Iris pigment epithelial cell (primary cell): ENCODE measurements at places on chromosomes 1 and 21.

DNA sequence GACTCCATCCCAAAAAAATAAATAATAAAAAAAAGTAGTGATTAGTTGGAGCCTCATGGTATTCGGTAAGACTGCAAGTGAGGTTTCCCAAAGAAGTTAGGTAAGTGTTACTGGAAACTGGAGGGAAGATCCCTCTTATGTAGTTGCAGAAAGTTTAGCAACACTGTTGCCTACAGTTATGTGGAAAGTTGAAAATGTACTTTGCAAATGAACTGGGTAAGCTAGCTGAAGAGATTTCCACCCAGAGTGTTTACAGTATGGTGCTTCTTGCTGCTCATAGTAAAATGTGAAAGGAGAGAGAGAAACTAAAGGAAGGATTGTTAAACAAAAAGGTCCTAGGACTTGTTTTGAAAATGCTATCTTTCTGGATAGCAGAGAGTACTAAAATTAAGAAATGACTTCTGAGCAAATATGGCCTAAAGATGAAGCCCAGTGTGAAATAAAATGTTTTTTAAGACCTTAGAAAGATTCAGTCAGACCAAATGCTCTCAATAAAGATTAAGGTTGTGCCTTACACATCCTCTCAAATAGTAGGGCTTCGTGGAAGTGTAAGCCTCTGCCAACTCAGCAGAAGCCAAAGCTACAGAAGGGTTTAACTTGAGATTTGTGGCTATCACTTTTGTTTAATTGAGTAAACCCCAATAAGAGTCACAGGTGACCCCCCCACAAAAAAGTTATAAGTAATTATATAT lies 31.5 kb downstream of the RPS6KC1 start:
- no peak for DNase-seq

DNA sequence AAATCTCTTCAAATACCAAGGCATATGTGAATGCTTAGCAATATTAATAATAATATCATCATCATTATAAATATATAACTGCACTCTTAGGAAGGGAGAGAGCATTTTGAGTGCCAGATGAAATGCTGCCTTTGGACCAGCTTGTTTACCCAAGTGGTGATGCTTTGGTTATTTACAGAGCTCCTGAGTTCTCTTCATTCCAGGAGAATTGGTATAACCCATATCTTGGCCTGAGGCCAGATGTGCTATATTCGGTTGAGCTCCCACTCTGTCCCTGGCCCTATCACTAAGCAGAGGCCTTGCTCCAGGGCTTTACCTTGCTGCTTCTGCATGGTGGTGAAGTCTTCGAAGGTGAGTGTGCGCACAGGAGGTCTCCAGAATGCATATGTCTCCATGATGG lies 89.4 kb downstream of the TBX15 start:
- DNase-seq, result no peak

GRCh38 chr1:224064150-224064549 lies 49.8 kb upstream of the FBXO28 start:
- no peak for DNase-seq

GRCh38 chr1:8628606-8629005 lies 188.8 kb downstream of the RERE start:
- DNase-seq, result no peak

DNA sequence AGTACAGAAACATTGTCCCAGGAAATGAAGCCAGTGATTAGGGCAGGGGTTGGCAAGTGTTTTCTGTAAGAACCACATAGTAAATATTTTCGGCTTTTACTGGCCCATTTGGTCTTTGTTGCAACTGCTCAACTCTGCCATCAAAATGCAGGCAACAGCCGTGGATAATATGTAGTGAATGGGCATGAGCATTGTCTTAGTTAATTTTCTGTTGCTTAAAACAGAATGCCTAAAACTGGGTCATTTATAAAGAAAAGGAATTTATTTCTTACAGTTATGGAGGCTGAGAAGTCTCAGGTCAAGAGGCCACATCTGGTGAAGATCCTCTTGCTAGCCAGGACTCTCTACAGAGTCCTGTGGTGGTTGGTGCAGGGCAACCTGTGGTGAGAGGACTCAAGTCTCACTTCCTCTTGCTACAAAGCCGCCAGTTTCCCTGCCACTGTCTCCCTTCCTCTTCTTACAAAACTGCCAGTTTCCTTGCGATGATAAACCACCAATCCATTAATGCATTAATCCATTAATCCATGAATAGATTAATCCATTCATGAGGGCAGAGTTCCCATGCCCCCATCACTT lies 166.4 kb downstream of the PSMG1 start:
- DNase-seq, result peak; percentile 70

- no peak for DNase-seq
Measured at GRCh38 chr1:60847855-60848582, 234.3 kb upstream of the NFIA start.

- no peak for DNase-seq
Measured at GRCh38 chr21:36923270-36923669, 43.2 kb downstream of the HLCS start.

- DNase-seq, result peak; percentile 87
Measured at GRCh38 chr1:30756545-30757351, 826 bp downstream of the LAPTM5 start.

GRCh38 chr21:16421965-16422364 lies 692.2 kb downstream of the USP25 start:
- no peak for DNase-seq

GRCh38 chr21:44064852-44065403 lies 42.3 kb upstream of the PWP2 start:
- no peak for DNase-seq

DNA sequence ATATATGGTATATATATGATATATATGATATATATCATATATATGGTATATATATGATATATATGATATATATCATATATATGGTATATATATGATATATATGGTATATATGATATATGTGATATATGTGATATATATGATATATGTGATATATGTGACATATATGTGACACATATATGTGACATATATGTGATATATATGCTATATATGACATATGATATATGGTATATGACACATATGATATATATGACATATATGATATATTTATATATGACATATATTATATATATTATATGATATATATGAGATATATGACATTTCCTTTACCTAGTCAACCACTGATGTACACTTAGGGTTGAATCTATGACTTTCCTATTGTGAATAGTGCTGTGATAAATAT lies 36.1 kb upstream of the EEIG2 start:
- DNase-seq, result no peak

- no peak for DNase-seq
Measured at GRCh38 chr1:109148987-109149561, 35.2 kb downstream of the ELAPOR1 start.

GRCh38 chr21:28212061-28212460 lies 780.6 kb downstream of the LTN1 start:
- no peak for DNase-seq

DNA sequence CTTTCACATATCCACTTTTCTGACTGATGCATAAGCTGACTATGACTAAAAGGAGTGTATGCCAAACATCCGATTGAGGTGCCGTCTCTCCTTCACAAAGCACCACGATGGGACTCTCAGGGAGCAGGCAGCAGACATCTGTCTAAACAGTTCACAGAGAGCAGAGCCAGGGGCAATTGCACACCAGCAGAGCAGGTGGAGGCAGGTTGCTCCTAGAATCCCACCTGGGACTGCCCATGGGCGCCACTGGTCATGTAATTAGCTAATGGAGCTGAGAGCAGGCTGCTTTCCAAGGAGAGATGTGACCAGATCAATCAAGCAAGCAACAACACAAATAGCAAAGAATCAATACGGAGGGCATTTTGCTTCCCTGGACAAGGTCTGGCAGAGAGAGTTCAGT lies 30.5 kb upstream of the COA6 start:
- no peak for DNase-seq

- DNase-seq, result no peak
Measured at GRCh38 chr21:20730441-20730840, 267.8 kb upstream of the NCAM2 start.

- no peak for DNase-seq
Measured at GRCh38 chr1:52423771-52424170, 19.4 kb downstream of the PRPF38A start.

GRCh38 chr1:113542221-113542701 lies 151.9 kb downstream of the MAGI3 start:
- peak; percentile 92 for DNase-seq

GRCh38 chr1:53626616-53627015 lies 112.3 kb downstream of the GLIS1 start:
- no peak for DNase-seq

GRCh38 chr1:70809069-70809468 lies 238.5 kb downstream of the PTGER3 start:
- no peak for DNase-seq

DNA sequence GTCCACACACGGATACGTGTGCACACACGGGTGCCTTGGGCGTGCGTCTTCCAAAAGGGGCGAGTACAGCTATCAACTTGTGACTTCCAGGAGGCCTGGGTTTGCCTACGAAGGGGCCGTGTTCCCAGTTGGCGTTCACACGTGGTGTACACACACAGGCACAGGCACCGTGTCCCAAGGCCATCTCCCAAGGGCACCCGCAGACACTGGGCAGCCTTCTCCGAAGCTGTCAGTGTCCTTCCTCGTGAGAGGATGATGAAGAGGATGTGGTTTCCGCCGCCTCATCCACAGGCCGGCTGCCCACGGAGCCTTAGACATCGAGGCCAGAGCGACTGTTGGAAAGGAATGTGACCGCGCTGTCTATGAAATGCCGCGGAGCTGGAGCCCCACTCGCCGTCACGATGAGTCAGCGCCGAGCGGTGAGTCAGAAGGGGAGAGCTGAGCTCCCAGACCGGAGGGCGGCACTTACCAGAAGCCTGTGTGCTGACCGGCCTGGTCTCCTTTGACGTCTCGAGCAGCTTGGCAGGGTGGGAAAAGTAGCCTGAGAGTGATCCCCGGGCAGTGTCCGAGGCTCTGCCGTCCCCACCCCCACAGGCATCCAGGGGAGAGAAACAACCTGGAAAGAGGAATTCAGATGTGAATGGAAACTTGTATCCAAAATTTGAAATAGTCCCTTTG lies 141.4 kb upstream of the ARHGEF16 start:
- peak; percentile 99 for DNase-seq

DNA sequence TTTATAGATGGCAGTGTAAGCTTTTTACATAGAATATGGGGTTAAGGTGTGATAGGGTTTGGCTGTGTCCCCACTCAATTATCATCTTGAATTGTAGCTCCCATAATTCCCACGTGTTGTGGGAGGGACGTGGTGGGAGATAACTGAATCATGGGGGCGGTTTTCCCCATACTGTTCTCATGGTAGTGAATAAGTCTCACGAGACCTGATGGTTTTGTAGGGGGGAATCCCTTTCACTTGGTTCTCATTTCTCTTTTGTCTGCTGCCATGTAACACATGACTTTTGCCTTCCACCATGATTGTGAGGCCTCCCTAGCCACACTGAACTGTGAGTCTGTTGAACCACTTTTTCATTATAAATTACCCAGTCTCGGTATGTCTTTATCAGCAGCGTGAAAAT lies 290.3 kb upstream of the B3GALT2 start:
- DNase-seq, result no peak

DNA sequence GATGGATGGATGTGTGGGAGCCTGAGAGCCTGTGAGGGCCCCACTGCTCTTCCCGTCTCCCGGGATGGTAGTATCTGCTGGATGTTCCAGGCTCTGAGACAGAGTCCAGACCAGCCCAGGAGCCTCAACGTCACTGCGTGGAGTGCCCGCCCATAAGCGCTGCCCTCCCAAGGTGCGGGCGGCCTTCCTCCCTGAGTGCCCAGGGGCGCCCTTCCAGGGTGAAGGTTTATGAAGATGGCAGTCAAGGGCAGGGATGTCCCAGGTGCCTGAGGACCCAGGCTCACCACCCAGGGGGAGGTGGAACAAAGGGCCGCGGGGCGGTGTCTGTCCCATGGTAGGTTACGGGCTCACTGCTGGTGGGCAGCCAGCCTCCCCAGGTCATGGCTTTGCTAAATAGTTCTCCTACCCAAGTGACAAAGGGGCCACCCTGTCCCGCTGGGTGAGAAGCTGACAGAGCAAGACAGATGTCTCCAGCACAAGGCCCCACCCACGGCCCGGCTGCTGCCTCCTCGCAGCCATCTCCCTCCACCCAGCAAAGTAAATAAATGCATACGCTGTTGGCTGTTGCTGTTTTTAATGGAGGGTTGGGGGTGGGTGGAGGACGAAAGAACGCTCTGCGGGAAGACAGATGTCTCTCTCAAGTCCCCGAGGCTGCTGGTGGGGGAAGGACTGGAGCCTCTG lies 9.0 kb upstream of the GPR153 start:
- DNase-seq, result no peak

GRCh38 chr1:210366767-210367166 lies 38.1 kb downstream of the HHAT start:
- DNase-seq, result no peak

GRCh38 chr1:194848846-194849245 lies 1662.4 kb upstream of the B3GALT2 start:
- no peak for DNase-seq

GRCh38 chr1:204285436-204286305 lies 71.9 kb upstream of the GOLT1A start:
- DNase-seq, result no peak

- DNase-seq, result peak; percentile 78
Measured at GRCh38 chr1:201753492-201753891, 75.5 kb upstream of the IPO9 start.

- DNase-seq, result peak; percentile 68
Measured at GRCh38 chr1:59701376-59701775, 113.4 kb upstream of the HOOK1 start.

- peak; percentile 97 for DNase-seq
Measured at GRCh38 chr1:43582162-43582566, 51.5 kb downstream of the PTPRF start.

DNA sequence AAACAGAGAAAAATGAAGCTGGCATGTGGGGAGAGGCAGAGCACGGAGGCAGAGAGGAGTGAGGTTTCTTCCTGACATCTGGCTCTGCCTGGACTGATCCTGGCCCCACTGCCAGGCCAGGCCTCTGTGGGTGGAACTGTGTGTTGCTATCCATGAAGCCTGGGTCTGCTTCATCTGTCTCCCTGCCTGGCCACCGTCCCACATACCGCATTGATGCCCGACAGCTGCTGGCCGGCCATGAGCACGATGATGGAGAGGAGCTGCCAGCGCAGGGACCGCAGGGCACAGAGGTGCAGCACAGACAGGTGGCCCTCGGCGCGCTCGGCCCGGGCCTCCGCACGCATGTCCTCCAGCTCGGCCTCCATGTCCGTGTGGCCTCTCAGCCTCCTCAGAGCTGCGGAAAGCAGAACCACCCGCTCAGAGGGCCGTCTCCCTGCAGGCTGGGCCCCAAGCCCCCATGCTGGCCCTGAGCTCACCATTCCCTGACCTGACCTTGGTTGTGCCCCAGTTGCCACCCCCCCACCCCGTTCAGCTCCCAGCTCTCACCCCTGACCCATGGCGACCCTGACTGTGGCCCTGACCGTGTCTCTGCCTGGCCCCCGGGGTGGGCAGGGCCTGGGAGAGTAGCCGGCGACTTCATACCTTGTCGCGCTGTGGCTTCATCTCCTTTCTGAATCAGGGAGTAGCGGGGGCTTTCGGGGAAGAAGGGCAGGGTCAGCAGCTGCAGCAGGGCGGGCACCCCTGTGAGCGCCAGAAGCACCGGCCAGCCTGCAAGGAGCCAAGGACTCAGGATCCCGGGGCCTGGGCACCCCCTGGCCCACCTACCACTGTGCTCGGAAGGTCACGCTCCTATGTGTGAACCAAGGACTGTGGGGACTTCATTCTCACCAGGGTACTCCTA lies 11.5 kb downstream of the SLC2A7 start:
- no peak for DNase-seq

- DNase-seq, result no peak
Measured at GRCh38 chr21:26391166-26391565, 181.9 kb downstream of the CYYR1 start.

- no peak for DNase-seq
Measured at GRCh38 chr1:228373004-228373680, 33.5 kb downstream of the TRIM11 start.
